ENCODE measurements at places on chromosomes 3 and 15.

GRCh38 chr15:53746101-53746500 lies 13.4 kb downstream of the WDR72 start:
- no peak for DNase-seq

- no peak for DNase-seq
Measured at GRCh38 chr3:151367448-151367847, 17.1 kb downstream of the P2RY12 start.

DNA sequence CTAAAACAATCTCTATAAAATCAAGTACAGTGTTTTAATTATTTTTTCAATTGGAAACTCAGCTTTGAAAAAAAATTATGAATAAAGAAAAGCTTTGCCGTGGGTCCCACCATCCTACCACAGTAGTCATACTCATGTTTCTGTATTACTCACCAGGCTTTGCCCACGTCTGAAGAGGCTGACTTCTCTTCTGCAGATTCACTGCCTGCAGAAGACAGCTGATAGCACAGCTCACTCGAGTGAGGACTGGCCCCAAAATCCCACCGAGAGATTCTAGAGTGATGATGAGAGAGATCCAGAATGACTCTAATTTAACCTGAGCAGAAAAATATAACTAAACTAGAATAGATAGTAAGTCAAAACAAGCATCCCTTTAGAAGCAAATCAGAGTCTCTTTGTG lies 11.9 kb downstream of the C2CD4B start:
- DNase-seq, result peak; percentile 55

GRCh38 chr3:45593708-45594601 lies 596 bp upstream of the LIMD1 start:
- peak; percentile 74 for DNase-seq

GRCh38 chr3:183262875-183263378 lies 9.9 kb downstream of the B3GNT5 start:
- DNase-seq, result no peak

- no peak for DNase-seq
Measured at GRCh38 chr3:189809583-189809982, 178.4 kb downstream of the TP63 start.

All from stimulated activated CD8-positive, alpha-beta memory T cell treated with anti-CD3 and anti-CD28 coated beads, Interleukin-4, amount 100 ng/mL, for 48 hours (primary cell).